ENCODE measurements at places on chromosomes 2 and 18. TPM values are rescaled to one million over a fixed set of nuclear protein-coding genes. Genes with fewer than 3 reads are reported as not detected.

SH3BP4 gene
- 15.4 TPM for total RNA-seq

MDH1 gene
- 198 TPM for total RNA-seq

UGT1A1 gene
- not detected for total RNA-seq

LOXL3 gene
- 87.4 TPM for total RNA-seq

CDK15 gene
- total RNA-seq, result 6.3 TPM

HMSD gene
- total RNA-seq, result 0.30 TPM

TANC1 gene
- total RNA-seq, result 51.6 TPM

SERPINB5 gene
- total RNA-seq, result not detected
